Mammary microvascular endothelial cell (primary cell): ENCODE measurements at places on chromosomes 5 and 9. TPM values are rescaled to one million over a fixed set of nuclear protein-coding genes. Genes with fewer than 3 reads are reported as not detected.

The NLN gene
- 33.6 and 40.0 TPM in 2 replicates for total RNA-seq

The RAD50 gene
- 12.7 and 14.4 TPM in 2 replicates for total RNA-seq

The ORM2 gene
- total RNA-seq: not detected in 2 replicates

The FAM151B gene
- 0.87 and 3.5 TPM in 2 replicates for total RNA-seq

The CDH9 gene
- not detected in 2 replicates for total RNA-seq

The UBAP2 gene
- 17.7 and 25.8 TPM in 2 replicates for total RNA-seq

The IRGM gene
- 0.07 TPM in 1 of 2 replicates, not detected in the other for total RNA-seq

The NIM1K gene
- total RNA-seq: not detected in 2 replicates

The NR2F1 gene
- total RNA-seq: 14.1 and 16.0 TPM in 2 replicates

The YTHDC2 gene
- total RNA-seq: 15.5 and 16.7 TPM in 2 replicates

The TAF1L gene
- not detected in 2 replicates for total RNA-seq

The PRRT1B gene
- total RNA-seq: not detected in 2 replicates

The PDGFRB gene
- 0.69 and 1.6 TPM in 2 replicates for total RNA-seq
